ENCODE measurements at places on chromosomes 1 and 21.

DNA sequence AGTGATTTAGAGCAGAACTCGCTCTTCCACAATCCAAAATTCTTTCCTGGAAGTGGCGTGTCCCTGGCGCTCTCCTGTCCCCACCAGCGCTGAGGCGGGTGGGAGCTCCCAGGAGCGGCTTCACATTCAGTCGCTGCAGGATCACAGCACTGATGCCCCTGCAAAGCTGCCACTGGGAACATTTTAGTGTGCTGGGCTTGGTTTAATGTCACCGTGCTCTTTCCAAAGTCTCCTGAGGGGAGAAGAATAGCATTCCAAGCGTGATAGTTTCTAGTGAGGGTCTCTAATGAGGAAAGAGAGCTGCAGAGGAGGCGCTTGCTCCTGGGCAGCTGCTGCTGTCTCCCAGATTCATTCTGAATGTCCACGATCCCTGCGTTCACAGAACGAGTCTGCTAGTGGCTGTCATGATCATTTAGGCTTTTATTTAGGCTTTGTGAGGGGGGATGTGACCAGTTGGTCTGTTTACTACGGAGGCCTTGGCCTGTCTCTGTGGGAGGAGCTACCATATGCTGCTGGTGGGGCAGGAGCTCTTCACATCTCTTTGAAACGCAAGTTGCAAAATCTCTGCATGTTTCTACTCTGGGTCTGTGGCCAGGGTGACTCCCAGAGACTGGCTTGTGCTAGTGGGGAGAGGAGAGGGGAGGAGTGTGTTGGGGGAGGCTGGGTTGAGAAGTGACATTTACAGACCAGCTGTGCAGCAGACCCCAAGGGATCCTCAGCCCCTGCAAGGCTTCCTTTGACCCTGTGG, 23.4 kb downstream of the OLFML3 start:
- DNase-seq, result peak; percentile 72

- DNase-seq, result no peak
These were observed 102.5 kb upstream of the L1TD1 start for GRCh38 chr1:62092110-62092509.

- DNase-seq, result no peak
These were observed 3.1 kb downstream of the FTCD start for GRCh38 chr21:46151989-46152926.

GRCh38 chr1:28458237-28459228, 47.3 kb upstream of the RCC1 start:
- no peak for DNase-seq

All from fibroblast of pulmonary artery (primary cell).